ENCODE measurements at places on chromosomes 7 and 10.

DNA sequence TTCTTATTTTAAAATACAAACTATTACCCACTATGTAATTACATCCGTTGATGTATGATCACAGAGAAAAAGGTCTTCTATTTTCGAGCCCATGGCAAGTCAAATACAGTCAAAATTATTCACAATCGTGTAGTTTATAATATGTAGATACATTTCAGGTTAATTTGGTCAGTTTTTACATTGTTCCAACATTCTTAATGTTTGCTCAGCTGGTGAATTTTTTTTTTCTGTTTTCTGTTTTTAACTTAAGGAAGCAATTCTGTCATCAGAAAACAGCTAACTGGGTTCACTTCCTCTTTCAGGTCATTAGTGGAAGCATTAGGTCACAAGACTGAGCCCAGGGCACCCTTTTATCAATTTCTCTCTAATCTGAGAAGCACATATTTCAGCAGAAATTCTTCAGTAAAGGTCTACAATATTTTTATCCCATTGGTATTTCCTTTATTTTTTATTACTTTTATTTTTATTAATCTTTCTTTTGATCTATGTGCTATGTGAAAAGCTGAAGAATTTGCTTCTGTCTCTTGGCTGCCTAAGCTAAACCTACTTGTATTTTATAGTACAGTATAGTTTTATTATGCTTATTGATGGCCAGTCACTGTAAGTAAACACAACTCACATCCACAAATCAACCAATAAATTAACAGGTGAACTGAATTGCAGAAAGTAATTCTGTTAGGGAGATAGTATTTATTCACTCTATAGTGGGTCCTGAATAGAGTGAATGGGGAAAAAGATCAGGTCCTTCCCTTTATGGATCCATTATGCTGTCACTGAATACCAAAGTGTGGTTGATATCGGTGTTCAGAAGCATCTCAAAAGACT is 84.6 kb downstream of the ICA1 start:
- no peak for DNase-seq

GRCh38 chr10:121437596-121437995 is 160.6 kb downstream of the FGFR2 start:
- peak; percentile 3 for DNase-seq

GRCh38 chr7:86454753-86455152 is 189.0 kb upstream of the GRM3 start:
- DNase-seq, result no peak

DNA sequence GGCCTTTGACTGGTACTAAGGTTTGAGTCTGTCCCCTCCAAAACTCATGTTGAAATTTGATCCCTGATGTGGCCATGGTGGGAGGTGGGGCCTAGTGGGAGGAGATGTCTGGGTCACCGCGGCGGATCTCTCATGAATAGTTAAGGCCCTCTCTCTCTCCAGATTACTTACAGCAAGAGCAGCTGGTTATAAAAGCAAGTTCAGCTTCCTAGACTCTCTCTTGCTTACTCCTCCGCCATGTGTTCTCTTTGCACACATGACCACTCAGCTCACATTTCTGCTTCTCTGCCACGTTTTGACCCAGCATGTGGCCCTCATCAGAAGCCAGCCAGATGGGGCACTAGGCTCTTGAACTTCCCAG is 29.9 kb upstream of the ZMIZ1 start:
- peak; percentile 35 for DNase-seq

- no peak for DNase-seq
Observed at GRCh38 chr10:119100434-119101238, 3.3 kb upstream of the DENND10 start.

- peak; percentile 88 for DNase-seq
Observed at GRCh38 chr7:137343281-137343841, at the start of gene PTN. Gene PTN, minus strand, starts transcription at chr7:137343733. Its CDS starts 88,760 bp downstream, at chr7:137254973.

GRCh38 chr7:2299131-2299829 is 15.0 kb downstream of the SNX8 start:
- DNase-seq, result no peak

GRCh38 chr10:58672845-58673244 is 160.2 kb downstream of the BICC1 start:
- DNase-seq, result peak; percentile 44

GRCh38 chr10:15113766-15114165 is 16.6 kb downstream of the RPP38 start:
- no peak for DNase-seq

DNA sequence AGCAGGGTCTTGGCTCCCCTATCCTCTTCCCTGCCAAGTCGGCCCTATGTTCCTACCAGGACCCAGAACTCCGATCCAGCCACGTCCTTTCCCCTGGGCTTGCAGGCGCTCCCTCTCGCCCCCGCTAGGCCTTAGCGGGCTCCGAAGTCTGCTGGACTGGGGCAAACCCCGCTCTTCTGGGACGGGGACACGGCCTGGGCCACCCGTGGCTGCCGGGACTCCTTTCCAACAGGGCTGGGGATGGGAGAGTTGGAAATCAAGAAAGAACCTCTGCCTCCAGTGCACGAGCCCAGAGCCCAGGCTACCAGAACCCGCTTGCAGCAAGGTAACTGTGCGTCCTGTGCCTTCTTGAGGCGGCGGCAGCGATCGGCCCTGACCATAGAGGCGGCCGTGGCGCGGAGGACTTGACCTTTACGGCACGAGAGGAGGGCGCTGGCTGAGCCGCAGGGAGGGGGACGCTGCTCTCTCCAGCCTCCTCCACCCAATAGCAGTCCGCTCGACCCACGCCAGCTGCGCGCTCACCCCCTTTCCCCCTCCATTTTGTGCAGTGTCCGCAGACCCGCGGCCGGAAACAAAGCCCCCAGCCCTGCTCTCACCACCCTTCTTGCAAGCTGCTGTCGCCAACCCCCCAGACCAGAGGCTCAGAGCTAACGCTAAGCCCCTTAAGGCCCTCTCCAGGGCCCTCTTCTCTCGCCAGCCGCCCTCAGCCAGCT is 7.0 kb upstream of the HOXA11 start:
- no peak for DNase-seq

GRCh38 chr7:26507108-26507987 is 215.7 kb downstream of the SNX10 start:
- peak; percentile 90 for DNase-seq

DNA sequence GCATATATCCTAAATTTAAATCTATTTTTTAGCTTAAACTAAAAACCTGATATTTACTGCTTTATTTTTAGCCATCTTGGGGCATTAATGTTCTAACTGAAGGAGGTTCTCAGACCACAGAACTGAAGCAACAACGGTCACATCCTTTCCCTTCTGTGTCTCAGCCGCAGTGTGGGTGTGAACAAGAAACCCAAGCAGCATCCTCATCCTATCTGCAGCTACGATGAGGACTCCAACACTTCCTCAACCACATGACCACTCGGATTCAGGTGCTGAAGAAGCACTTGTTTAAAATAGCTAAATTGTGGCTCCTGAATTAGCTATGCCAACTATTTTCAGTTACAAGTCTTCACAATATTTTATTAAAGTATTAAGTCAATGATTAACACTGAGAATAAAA is 5.3 kb downstream of the ESYT2 start:
- DNase-seq, result no peak

All from NCI-H69 (cell line).